Progenitor cell of endocrine pancreas (in vitro differentiated cells): ENCODE measurements at places on chromosomes 5 and 9. TPM values are rescaled to one million over a fixed set of nuclear protein-coding genes. Genes with fewer than 3 reads are reported as not detected.

Gene SLC22A4
- 0.48 TPM in 1 of 2 replicates, not detected in the other for total RNA-seq

Gene PAEP
- not detected in 2 replicates for total RNA-seq

Gene HMCN2
- 0.26 and 0.31 TPM in 2 replicates for total RNA-seq

Gene RASEF
- total RNA-seq, result 13.1 and 14.1 TPM in 2 replicates

Gene HAND1
- total RNA-seq, result 0.44 and 0.48 TPM in 2 replicates

Gene FOXI1
- total RNA-seq, result not detected in 2 replicates

Gene GLDC
- 11.1 and 11.3 TPM in 2 replicates for total RNA-seq

Gene ANKDD1B
- 2.3 and 2.8 TPM in 2 replicates for total RNA-seq

Gene CBY3
- not detected in 2 replicates for total RNA-seq

- H3K27ac ChIP-seq, result no peak overlapping the region
- peaks cover 3% of the 10 kb centered on the region for H3K4me1 ChIP-seq
- no peaks in the 10 kb centered on the region for H3K27me3 ChIP-seq
- no peak overlapping the region for H3K4me3 ChIP-seq
- H3K36me3 ChIP-seq, result peaks cover 5% of the 10 kb centered on the region
- DNase-seq, result no peak
Measured at GRCh38 chr5:127988146-127988760, 95.3 kb upstream of the SLC12A2 start.

DNA sequence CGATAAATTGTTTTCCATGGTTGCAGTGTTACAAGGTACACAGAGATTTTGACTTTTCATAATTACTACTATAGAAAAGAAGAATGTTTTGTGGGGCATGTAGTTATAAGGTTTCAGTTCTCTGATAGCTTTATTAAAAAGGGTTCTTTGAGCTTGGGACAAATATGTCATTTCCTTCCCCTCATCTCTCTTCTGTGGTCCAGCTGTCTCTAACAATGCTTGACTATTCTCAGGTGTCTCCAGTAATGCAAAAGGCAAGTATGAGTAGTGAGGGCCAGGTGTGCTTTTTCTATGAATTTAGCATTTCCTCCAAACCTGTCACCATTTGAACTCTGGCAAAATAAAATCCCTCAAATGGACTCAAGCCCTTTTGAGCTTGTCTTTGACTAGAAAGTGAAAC lies 84.3 kb downstream of the SLF1 start:
- peaks cover 44% of the 10 kb centered on the region for H3K4me1 ChIP-seq
- H3K27me3 ChIP-seq, result no peaks in the 10 kb centered on the region
- H3K36me3 ChIP-seq, result peaks cover 13% of the 10 kb centered on the region

- no peak for DNase-seq
- no peak overlapping the region for H3K4me3 ChIP-seq
- H3K36me3 ChIP-seq, result no peaks in the 10 kb centered on the region
- H3K4me1 ChIP-seq, result no peaks in the 10 kb centered on the region
- H3K27me3 ChIP-seq, result peaks cover 28% of the 10 kb centered on the region
Measured at GRCh38 chr9:32706004-32706724, 70.7 kb upstream of the TAF1L start.

- no peak for DNase-seq
- H3K4me3 ChIP-seq, result no peak overlapping the region
- H3K27me3 ChIP-seq, result peaks cover 2% of the 10 kb centered on the region
- H3K36me3 ChIP-seq, result no peaks in the 10 kb centered on the region
Measured at GRCh38 chr9:92180669-92181181, 65.5 kb upstream of the SPTLC1 start.

GRCh38 chr9:91915524-91916263 lies 34.3 kb downstream of the ROR2 start:
- H3K27me3 ChIP-seq, result no peaks in the 10 kb centered on the region
- H3K4me1 ChIP-seq, result peaks cover 14% of the 10 kb centered on the region
- peaks cover 8% of the 10 kb centered on the region for H3K36me3 ChIP-seq
- H3K27ac ChIP-seq, result no peak overlapping the region
- H3K4me3 ChIP-seq, result no peak overlapping the region

DNA sequence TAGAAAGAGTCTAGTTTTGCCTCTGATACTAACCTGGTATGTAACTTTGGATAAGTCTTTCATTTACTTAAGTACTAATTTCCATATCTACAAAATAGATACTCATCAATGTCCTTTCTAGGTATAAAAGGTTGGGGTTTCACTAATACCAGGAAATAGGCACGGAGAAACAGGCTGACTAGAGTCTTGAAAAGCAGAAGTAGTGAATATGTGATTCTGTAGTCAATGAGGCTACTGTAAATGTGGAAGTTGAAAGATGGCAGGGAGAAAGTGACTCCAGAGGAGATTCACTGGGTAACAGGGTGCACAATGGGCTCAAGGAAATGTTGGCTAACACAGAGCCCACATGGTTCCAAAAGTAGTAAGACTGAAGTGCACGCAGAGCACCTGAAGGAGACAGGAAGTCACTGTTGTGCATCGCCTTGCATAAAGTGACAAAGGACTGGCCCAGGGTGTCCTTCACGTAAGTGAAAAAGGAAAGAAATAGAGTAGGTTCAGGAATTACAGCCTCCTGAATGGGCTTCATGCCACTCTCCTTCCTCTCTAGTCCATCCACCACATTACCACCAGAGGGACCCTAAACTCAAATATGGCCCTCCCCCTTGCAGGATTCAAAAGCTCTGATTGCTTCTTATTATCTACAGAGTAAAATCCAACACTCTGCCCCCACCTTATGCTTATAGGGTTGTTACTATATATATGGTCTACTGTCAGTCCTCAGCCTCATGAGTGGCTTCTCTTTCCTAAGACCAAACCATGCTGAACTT lies 288.0 kb upstream of the SMARCA2 start:
- H3K27ac ChIP-seq, result no peak overlapping the region
- DNase-seq, result no peak
- H3K36me3 ChIP-seq, result no peaks in the 10 kb centered on the region
- peaks cover 7% of the 10 kb centered on the region for H3K27me3 ChIP-seq
- H3K4me1 ChIP-seq, result peaks cover 7% of the 10 kb centered on the region
- H3K4me3 ChIP-seq, result no peak overlapping the region

DNA sequence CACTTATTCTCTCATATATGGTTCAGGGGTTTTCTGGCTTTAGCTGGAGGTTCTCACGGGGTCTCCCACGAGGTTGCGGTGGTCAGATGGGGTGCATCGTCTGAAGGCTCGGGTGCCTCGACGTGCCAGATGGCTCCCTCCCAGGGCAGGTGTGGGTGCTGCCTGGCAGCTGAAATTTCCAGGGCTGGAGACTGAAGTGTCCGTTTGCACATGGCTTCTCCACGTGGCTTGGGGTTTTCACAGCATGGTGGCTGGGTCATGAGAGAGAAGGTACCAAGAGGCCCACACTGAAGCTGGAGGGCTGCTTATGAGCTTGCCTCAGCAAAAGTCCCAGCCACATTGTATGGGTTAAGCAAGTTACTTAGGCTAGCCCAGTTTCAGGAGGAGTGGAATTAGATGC lies 218.6 kb downstream of the AGTPBP1 start:
- no peaks in the 10 kb centered on the region for H3K36me3 ChIP-seq
- DNase-seq, result no peak
- no peak overlapping the region for H3K27ac ChIP-seq
- H3K4me3 ChIP-seq, result peak overlapping the region; percentile 80
- H3K4me1 ChIP-seq, result peaks cover 2% of the 10 kb centered on the region
- H3K27me3 ChIP-seq, result peaks cover 61% of the 10 kb centered on the region

- H3K27ac ChIP-seq, result no peak overlapping the region
- peaks cover 13% of the 10 kb centered on the region for H3K27me3 ChIP-seq
- peaks cover 1% of the 10 kb centered on the region for H3K36me3 ChIP-seq
- peak overlapping the region; percentile 71 for H3K4me3 ChIP-seq
Measured at GRCh38 chr5:177447066-177447610, 524 bp downstream of the PRR7 start.

DNA sequence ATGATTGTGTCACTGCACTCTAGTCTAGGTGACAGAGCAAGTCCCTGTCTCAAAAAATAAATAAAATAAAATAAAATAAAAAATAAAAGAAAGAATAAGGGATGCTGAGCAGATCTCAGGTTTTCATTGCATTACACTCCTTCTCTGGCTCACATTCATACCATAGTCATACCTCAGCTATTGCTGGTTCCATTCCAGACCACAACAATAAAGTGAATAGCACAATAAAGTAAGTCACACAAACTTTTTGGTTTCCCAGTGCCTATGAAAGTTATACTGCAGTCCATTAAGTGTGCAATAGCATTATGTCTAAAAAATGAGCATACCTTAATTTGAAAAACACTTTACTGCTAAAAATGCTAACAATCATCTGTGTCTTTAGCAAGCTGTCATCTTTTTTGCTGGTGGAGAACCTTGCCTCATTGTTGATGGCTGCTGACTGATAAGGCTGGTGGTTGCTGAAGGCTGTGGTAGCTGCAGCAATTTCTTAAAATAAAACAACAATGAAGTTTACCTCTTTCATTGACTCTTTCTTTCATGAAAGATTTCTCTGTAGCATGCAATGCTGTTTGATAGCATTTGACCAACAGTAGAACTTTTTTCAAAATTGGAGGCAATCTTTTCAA lies 415.7 kb downstream of the ZNF608 start:
- H3K4me3 ChIP-seq, result no peak overlapping the region
- H3K4me1 ChIP-seq, result no peaks in the 10 kb centered on the region
- H3K36me3 ChIP-seq, result peaks cover 1% of the 10 kb centered on the region
- H3K27me3 ChIP-seq, result no peaks in the 10 kb centered on the region
- DNase-seq, result no peak

DNA sequence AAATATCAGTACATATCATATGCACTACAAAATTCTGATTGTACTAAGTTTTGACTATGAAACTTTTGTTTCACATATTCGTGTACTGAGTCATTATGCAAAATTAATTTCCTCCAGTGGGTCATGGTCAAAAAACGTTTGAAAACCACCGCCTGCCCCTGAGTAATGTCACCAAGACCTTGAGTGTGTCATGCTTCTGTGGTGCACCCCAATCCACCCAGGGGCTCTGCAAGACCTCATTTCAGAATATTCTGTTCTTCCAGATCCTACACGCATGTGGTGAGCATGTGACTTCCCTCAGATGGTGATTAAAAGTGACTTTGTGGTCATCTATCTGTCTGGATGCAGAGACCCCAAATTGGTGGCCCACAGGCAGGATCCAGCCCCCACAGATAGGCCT lies 31.0 kb downstream of the ABLIM3 start:
- H3K27ac ChIP-seq, result no peak overlapping the region
- no peaks in the 10 kb centered on the region for H3K36me3 ChIP-seq
- H3K4me3 ChIP-seq, result no peak overlapping the region
- DNase-seq, result no peak

- H3K27ac ChIP-seq, result peak overlapping the region; percentile 31
- H3K27me3 ChIP-seq, result no peaks in the 10 kb centered on the region
- no peaks in the 10 kb centered on the region for H3K36me3 ChIP-seq
- no peak for DNase-seq
Measured at GRCh38 chr5:109310315-109310714, 99.5 kb downstream of the PJA2 start.

GRCh38 chr9:18404434-18405029 lies 69.4 kb upstream of the ADAMTSL1 start:
- no peak for DNase-seq
- no peaks in the 10 kb centered on the region for H3K27me3 ChIP-seq
- H3K4me3 ChIP-seq, result no peak overlapping the region
- H3K4me1 ChIP-seq, result no peaks in the 10 kb centered on the region
- H3K27ac ChIP-seq, result no peak overlapping the region
- no peaks in the 10 kb centered on the region for H3K36me3 ChIP-seq

- H3K27ac ChIP-seq, result no peak overlapping the region
- peaks cover 2% of the 10 kb centered on the region for H3K36me3 ChIP-seq
- DNase-seq, result no peak
- no peak overlapping the region for H3K4me3 ChIP-seq
Measured at GRCh38 chr5:125311743-125312142, 565.3 kb upstream of the ZNF608 start.

- no peak overlapping the region for H3K27ac ChIP-seq
- no peak overlapping the region for H3K4me3 ChIP-seq
- no peaks in the 10 kb centered on the region for H3K27me3 ChIP-seq
Measured at GRCh38 chr5:77316871-77317661, 106.6 kb downstream of the PDE8B start.

DNA sequence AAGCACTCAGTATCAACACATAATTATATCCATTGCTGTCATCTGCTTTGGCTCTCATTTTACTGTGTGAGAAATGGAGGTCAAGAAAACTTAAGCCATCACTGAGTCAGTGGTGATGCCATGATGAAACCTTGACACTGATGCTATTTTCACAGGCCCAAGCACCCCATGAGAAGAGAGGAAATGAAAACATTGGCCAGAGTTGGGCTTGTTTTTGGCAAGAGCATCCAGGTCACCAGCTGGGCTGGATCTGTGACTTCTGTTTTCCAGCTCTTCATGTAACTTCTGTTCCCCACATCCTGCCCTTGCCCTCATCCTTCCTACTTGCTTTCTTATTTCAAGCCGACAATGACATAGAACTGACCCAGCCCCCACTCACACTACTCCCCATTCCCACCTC lies 10.0 kb downstream of the LCP2 start:
- H3K36me3 ChIP-seq, result no peaks in the 10 kb centered on the region
- H3K27ac ChIP-seq, result no peak overlapping the region
- no peak for DNase-seq

GRCh38 chr9:34131571-34131970 lies 5.1 kb upstream of the DCAF12 start:
- H3K4me3 ChIP-seq, result no peak overlapping the region
- H3K36me3 ChIP-seq, result no peaks in the 10 kb centered on the region
- H3K4me1 ChIP-seq, result peaks cover 3% of the 10 kb centered on the region
- no peak for DNase-seq
- no peak overlapping the region for H3K27ac ChIP-seq

DNA sequence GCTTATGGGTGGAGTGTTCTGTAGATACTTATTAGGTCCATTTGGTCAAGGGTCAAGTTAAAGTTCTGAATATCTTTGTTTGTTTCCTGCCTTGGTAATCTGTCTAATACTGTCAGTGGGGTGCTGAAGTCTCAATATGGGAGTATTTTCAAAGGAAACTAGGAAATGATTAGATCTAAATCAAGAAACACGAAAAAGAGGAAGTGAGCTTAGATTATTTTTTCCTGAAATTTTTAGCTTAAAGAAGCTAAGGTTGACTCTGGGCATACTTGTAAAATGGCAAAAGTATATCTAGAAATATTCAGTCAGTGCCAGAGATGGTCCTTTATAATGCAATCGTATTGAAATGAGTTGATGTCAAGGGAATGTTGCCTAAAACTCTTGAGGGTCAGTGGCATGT lies 313.5 kb downstream of the ICE1 start:
- H3K27me3 ChIP-seq, result peaks cover 4% of the 10 kb centered on the region
- H3K4me3 ChIP-seq, result no peak overlapping the region
- no peak for DNase-seq
- H3K27ac ChIP-seq, result no peak overlapping the region

GRCh38 chr5:61631438-61631941 lies 299.4 kb downstream of the ZSWIM6 start:
- no peak overlapping the region for H3K4me3 ChIP-seq
- peaks cover 4% of the 10 kb centered on the region for H3K27me3 ChIP-seq
- no peaks in the 10 kb centered on the region for H3K36me3 ChIP-seq
- no peak for DNase-seq
- H3K27ac ChIP-seq, result no peak overlapping the region

DNA sequence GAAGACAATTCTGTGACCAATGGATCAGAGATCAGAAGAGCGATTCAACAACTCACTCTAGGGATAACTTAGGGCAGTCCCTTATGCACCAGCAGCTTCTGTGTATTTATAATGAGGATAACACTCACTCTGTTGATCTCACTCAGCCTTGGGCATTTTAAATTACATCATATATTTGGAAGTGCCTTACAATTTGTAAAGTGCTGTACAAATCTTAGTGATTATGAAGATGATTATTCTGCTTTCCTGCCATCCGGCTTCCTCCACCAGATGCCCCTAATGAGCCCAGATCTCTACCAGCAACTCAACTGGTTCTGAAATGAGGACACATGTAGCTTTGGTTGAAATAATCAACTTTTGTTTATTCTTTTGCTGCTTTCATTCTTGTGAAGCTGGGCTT lies 105.3 kb downstream of the PCSK1 start:
- H3K27ac ChIP-seq, result no peak overlapping the region
- no peaks in the 10 kb centered on the region for H3K27me3 ChIP-seq
- H3K4me3 ChIP-seq, result no peak overlapping the region
- no peak for DNase-seq
